ENCODE measurements at places on chromosomes 12 and 14.

DNA sequence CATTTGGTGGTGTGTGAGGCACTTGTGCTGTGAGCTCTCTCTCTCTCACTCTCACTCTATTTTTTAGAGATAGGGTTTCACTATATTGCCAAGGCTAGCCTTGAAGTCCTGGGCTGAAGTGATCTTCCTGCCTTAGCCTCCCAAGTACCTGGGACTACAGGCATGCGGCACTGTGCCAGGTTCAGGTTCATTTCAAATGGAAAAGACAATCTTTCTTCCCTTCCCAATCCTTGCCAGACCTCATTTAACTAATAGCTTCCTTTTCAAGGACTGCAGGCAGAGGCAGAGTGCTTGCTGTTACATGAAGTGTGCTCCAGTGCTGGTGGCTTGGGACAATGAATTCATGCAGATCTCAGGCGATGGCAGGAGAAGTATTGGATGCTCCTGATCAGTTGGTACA is 73.2 kb upstream of the BICD1 start:
- no peak for DNase-seq

- DNase-seq = no peak
These were observed 10.8 kb downstream of the ISCA2 start for GRCh38 chr14:74504412-74504811.

GRCh38 chr14:90828642-90829487 is 12.6 kb upstream of the TTC7B start:
- no peak for DNase-seq

DNA sequence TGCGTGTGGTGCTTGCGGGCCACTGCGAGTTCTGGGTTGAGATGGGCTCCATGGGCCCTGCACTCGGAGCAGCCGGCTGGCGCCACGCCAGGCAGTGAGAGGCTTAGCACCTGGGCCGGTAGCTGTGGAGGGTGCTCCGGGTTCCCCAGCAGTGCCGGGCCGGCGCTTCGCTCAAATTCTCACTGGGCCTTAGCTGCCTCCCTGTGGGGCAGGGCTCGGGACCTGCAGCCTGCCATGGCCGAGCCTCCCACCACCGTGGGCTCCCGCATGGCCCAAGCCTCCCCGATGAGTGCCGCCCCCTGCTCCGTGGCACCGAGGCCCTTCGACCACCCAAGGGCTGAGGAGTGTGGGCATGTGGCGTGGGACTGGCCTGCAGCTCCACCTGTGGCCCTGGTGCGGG is 375.7 kb downstream of the NELL2 start:
- no peak for DNase-seq

DNA sequence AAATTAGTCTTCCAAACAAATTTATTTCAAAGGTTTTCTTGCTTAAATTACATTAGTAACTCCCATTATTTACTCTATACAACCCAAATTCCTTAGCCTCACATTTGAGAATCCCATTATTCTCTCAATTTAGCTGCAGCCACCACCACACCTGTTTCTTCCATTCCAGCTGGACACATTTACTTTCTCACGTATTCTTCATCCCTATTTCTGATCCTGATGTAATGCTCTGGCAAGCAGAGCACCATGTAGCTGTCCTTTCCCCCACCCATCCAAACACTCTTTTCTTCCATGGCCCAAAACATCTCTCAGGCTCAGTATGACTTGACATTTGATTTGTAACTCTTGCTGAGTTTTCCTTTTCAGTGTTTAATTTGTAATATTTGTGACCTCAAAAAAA is 240.2 kb upstream of the CLEC14A start:
- no peak for DNase-seq
